ENCODE measurements at places on chromosomes 6 and 20.

DNA sequence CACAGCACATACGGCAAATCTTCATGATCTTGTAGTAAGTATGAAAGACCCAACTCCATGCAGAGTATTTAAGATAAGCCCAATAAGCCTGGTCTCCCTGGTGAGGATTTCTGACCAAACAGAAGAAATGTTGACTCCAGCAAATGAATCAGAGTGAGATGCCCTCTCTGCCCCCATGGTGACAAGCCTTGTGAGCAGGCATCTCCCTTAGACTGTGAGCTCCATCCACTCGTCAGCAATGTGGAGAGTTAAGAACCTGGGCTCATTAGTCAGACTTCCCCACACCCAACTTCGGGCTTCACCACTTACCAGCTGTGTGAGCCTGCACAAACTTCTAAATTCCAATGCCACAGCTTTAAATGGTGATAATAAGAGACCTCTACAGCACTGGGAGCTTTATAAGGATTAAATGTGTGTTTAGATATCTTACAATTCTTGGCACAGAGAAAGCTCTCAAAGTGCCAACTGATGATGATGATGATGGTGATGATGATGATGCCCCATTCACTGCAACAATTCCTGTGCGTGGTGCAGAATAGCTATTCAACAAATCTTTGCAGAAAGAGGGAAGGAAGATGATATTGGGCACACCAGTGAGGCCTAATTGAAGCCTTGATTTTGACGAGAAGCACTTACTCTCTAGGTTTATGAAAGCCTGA lies 253.4 kb upstream of the TAB2 start:
- no peak for DNase-seq

GRCh38 chr20:48831718-48832404 lies 4.1 kb upstream of the PREX1 start:
- no peak for DNase-seq

DNA sequence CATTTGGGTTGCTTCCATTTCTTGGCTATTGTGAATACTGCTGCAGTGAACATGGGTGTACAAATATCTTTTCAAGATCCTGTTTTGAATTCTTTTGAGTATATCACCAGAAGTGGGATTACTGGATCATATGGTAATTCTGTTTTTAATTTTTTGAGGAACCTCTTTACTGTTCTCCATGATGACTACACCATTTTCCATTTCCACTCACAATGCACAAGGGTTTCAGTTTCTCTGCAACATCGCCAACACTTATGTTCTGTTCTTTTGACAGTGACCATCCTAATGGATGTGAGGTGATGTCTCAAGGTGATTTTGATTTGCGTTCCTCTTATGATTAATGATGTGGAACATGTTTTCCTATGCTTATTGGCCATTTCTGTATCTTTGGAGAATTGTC lies 214.4 kb upstream of the ZFP64 start:
- no peak for DNase-seq

GRCh38 chr20:38195521-38195920 lies 30.5 kb upstream of the TGM2 start:
- DNase-seq = no peak

DNA sequence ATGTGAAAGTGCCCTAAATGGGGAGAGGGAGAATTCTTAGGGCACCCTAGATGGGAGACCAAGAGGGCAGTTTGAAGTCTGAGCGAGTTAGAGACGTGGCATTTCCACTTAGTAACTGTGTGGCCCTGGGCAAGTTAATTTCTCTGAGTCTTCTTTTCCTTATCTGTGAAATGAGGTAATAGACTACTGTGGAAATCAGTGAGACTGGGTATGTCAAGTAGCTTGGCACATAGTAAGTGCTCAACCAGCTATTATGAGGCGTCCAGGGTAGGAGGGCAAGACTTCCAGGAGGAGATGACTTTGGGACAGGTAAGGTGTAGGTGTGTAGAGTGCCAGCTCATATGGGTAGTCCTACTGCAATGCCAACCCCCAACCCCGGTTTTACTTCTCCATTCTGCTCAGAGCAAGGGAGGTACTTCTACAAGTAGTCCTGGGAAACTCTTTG lies 770 bp downstream of the KIF3B start:
- DNase-seq = no peak

- no peak for DNase-seq
These were observed 167.2 kb downstream of the ARID1B start for GRCh38 chr6:156944412-156944811.

DNA sequence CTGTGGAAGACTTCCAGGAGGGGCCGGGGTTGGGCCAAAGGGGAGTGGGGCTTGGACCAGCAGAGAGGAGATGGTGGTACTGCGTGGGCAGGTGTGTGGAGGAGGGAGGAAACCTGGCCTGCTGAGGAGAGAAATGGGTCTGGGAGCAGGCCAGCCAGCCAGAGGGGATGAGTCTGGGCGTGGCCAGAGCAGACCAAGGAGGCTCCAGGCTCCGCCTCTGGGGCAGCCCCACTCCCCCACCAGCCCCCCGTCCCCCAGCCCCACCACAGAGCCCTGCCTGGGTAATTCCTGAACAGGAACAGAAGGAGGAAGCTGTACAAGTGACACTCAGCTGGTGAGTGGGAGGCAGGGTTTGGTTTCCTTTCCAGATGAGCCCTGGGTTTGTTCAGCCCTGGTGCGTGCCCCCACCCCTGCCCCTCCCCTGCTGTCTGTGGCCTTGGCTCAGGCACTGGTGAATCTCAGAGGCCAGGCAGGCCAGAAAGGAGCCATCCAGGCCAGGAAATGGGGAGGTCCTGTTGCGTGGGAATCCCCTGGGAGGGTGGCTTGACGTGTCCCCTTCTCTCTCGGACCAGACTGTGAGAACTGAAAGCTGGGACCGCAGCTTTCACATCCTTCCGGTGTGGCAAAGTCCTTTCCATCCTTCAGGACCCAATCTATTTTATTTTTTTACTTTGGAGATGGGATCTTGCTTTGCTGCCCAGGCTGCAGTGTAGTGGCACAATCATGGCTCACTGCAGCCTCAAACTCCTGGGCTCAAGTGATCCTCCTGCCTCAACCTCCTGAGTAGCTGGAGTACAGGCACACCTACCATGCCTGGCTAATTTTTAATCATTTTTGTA lies 9.4 kb upstream of the SRC start:
- no peak for DNase-seq

GRCh38 chr6:52571099-52571755 lies 5.6 kb downstream of the TRAM2 start:
- no peak for DNase-seq

DNA sequence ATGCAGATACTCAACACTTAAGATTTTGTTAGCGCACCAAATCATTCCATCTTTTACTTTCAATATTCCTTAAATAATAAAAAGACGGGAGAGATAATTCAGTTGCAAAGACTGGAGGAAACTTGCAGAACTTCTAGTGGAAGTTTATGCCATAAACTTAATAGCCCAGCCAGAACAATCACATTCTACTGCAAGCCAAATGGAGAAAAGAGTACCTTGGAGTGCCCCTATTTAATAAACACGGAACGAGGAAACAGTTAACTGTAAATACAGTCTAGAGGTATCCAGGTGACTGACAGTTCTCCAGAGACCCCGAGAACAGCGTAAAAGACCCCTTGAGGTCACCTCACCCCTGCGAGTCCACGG lies 635 bp downstream of the SLC35B3 start:
- DNase-seq = no peak

- no peak for DNase-seq
These were observed 52.8 kb upstream of the UST start for GRCh38 chr6:148693882-148694484.
